ENCODE measurements at places on chromosomes 7 and 10.

DNA sequence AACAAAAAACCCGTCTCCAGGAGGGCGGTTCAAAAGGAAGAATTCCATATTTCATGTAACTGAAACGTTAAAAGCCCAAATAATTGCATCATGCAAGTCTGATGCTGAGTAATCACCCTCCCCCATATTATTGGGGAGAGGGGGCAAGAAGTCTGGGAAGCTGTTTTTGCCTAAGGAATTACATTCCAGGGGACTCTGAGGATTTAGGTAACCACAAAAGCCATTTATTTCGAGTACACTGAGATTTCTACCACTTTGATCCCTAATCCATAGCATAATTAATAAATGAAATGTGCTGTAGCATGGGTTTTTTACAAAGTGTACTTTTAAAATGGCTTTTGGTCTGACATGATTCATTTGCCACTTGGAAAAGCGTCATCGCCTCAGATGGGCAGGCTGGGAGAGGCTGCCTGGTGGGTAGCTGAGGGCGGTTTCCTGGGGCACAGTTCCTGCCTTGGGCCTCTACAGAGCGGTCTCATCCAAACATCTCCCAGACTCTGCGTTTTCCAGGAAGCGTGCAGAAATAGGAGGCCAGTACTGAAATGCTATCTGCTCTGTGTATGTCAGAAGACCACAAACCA lies 106.5 kb downstream of the TCF7L2 start:
- peak; percentile 42 for DNase-seq

DNA sequence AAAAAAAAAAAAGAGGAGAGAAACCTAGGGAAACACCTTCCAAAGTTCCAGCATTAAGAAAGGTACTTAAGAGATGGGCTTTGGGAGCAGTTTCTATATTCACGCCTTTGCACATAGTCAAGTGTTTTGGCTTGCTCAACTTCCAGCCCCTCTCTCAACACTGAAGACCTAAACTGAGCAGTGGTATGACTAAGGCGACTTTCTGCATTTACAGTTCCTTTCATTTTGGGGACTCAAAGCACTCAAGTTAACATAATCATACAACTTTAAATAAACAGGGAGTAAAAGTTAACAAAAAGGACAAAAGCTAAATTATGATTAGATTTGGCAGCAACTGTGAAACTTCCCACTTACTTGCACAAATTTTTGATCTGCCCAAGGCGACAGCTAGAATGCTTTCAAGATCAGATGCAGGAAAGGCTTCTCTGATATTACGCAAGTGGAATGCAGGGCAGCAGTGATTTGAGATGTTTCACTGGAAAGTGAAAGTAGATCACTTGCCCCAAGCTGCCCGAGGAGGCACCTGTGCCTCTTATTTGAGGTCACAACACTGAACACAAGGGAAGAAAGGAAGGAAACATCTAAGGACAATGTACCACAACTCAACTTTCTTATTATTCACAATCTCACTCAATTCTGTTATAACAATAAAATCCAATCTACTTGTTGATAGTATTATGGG lies 199.5 kb downstream of the SKAP2 start:
- peak; percentile 68 for DNase-seq

DNA sequence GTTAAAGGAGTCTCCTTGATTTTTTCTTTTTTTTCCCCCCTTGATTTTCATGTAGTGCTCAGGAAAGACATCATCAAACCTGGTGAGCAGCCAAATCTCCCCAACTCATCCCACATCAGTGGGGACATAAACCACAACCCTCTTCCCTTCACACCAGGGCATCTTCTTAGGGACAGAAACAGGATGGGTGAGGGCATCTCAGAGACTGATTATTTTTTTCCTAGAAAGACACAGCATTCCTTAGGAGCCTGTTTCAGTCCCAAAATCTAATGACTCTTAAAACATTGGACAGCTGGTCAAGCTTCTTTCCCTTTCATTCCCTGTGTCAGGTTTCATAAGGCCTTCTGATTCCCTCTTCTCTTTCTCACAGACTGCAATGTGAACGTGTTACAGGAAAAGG lies 31.5 kb upstream of the GSAP start:
- no peak for DNase-seq

DNA sequence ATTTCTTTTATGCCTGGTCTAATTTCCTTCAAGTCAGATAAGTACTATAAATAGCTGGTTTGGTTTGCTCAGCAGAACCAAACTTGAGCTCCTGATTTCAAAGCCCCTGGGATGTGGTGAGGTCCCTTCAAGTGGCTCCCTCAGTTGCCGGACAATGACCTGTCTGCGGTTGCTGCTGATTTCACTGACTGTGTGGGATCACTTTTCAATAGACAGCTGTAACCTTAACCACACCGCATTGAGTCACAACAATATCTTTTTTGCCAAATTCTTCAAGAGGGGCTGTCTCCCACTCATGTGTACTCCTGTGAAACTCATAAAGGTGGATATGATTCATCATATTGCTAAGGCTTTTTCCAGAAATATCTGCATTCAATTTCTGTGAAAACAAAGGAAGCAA lies 23.1 kb upstream of the ITGA8 start:
- no peak for DNase-seq

DNA sequence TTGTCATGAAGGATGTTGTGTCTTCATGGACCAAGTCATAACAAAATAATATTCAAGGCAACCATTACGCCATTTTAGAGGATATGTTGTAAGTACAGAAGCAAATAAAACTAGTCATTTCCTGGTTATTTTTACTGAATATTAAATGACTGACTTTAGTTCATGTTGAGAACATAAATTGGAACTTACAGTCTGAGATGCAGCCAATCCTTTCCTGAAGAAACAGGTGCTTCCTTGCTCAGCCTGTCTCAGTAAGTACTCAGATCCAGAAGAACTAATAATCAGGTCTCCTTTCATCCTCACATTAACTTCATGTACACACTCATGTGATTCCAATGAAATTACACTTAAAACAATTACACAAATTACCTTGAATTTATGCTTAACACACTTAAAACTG lies 12.3 kb downstream of the SEMA3A start:
- no peak for DNase-seq

DNA sequence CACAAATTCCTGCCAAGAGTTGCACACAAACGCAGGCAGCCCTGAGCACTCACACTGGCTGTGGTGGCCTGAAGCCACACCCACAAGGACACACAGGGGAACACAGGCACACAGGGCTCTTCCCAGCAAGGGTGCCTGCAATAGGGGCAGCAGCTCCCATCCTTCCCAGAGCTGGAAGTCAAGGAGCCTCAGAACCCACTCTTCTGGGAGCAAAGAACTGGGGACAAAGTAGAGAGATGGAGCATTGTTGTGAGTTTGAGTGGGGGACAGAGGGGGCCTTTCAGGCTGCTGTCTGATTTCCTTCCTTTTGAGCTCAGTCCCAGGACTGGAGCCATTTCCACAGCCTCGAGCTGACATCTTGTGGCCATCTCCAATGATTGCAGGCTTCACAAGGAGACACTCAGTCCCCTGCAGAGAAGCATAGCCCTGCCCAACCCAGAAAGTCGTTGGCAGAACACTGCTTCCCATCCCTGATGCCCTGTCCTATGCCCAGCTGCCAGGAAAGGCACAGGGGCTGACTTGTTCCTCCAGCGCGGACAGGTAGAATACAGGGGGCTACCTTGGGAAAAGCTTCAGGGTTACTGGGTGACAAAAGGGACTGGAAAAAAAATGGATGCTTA lies 34.4 kb upstream of the SLF2 start:
- DNase-seq, result peak; percentile 69

DNA sequence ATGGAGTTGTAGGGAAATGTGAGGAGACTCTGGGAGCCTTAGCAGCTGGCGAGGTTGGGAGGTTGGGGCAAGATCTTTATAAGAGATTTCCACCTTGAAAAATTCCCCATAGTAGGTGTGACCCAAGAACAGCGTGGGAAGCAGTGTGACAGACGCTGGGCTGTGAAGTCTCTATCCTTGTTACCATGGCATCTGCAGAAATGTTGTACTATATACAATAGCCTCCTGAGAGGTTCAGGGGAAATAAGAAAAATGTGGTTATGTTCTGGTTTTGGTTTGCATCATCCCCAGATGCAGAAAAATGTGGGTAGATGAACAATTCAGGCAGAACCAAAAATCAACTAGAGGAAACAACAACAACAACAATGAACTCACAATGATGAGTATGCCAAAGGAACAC lies 498.6 kb downstream of the SH2D4B start:
- DNase-seq, result no peak

DNA sequence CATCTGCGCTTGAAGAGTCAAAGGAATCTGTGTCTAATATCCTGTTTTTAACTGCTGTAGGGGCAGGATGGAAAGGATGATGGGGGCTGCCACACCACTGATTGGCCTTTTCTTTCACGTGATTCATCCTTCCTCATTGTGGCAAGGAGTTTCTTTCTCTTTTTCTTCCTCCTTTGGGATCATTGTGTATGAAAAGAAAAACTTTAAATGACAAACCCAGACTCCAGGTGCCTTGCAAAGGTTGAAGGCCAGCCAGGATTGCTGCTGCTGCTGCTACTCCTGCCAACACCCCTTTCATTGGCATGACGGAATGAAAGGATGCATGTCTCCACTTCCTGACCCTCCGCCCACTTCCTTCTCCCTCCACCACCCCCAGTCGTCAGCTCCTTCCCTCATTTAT lies 6.5 kb upstream of the OIT3 start:
- no peak for DNase-seq

DNA sequence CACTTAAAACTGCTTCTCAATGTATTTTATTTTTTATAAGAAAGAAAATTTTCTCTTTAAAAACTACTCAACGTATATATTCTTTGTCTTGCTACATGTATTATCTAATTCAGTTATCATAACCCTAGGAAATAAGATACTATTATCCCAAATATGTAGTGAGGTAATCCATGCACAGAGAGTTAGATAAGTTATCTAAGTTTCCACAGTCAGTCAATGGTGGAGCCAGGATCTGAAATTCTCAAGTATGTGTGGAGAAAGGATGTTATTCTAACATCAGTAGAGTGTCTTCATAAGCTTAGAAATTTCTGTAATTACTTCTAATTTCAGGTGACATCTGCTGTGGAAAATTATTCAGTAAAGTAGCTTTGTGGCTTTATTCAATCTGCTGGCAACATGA lies 239.9 kb downstream of the CSTF2T start:
- DNase-seq, result no peak

- no peak for DNase-seq
Observed at GRCh38 chr7:106053109-106053508, 59.0 kb downstream of the SYPL1 start.

GRCh38 chr7:16233517-16233916 lies 187.8 kb downstream of the CRPPA start:
- DNase-seq, result no peak

GRCh38 chr10:62860946-62861345 lies 44.8 kb upstream of the EGR2 start:
- DNase-seq, result peak; percentile 83

- no peak for DNase-seq
Observed at GRCh38 chr7:96034940-96035727, 262.8 kb downstream of the DYNC1I1 start.

Data from SW480 (cell line).